ENCODE measurements at places on chromosomes 6 and 20.

GRCh38 chr6:149716181-149716963 lies 1.5 kb downstream of the LATS1 start:
- no peak for DNase-seq

GRCh38 chr6:109083657-109084056 lies 11.0 kb downstream of the SESN1 start:
- DNase-seq = no peak

DNA sequence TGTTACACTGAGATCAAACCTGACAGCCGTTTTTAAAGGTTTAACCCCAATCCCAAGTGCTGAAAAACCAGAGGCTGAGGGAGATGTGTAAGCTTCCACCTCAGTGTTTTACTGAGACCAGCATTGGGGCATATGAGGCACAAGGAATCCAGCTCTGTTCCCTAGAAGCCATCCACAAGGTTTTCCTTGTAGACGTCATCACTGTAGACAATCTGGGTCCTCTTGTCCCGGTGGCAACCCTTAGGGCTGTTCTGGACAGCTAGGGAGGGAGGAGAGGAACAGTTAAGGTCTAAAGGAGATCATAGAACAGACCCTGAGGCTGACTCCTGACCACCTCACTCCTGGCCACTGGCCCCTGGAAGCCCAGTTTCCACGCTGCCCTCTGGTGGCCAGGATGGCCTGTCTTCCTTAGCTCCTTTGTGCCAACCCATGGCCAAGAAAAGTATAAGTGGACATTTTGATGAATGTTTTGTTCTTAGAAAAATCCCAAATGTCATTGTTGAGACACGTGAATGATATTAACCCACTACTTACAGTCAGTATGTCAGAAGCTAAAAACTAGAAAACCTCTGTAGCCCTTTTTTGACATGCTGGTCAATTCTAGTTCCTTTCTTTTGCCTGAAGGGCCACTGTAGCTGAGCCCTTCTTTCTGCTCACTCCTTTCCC lies 6.4 kb downstream of the CFB start:
- peak; percentile 40 for DNase-seq

- DNase-seq = no peak
These were observed 3.7 kb downstream of the BIRC7 start for GRCh38 chr20:63239431-63239830.

DNA sequence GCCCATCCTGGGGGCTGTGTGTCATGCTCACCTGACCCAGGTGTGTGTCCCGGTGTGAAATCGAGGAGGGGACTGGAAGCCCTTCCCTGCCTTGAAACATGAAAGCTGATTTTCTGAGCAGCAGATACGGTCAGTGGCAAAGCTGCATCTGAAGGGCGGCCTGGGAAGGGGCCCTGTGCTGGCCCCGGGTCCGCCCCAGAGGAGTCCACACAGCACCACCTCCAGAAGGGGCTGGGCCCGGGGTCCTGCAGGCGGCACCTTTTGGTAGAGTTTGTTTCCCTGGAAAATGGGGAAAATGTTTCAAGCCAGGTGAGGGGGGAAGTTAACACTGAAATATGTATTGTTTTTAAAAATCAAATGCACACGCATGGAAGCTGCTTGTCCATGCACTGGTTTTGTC lies 20.8 kb downstream of the UCKL1 start:
- no peak for DNase-seq

DNA sequence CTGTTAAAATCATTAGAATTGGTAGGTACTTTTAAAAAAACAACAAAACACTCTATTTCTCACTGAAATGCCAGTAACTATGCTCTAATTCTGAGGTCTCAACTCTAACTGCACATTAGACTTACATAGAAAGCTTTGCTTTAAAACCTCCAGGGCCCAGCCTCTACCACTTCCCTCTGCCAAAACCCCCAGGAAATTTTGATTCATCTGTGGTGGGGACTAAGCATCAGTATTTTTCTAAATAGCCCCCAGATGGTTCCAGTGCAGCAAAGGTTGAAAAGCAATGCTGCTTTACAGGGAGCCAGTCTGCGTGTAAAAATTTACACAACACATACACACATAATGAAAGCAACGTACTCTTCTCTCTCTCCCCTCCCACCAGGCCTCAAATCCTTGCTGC lies 3.8 kb downstream of the TBC1D32 start:
- no peak for DNase-seq

DNA sequence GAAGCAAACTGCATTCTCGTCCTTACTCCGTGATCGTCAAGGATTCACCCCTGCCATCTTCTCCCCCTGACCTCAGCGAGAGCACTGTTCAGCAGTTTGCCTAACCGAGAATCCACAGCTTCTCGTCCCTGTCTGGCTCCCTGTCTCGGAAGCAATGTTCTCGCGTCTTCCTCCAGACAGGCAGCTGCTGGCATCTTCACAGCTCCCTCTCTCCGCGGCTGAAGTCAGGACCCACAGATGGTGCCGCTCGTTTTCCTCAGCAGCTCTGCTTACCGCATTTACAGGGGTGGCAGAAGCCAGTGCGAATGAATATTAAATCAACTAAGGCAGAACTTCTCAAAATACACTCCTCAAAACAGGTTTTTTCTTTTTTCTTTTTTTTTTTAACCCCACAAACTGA lies 18.9 kb upstream of the SLC22A2 start:
- DNase-seq = no peak

GRCh38 chr6:98094696-98095095 lies 739.7 kb upstream of the POU3F2 start:
- DNase-seq = no peak

DNA sequence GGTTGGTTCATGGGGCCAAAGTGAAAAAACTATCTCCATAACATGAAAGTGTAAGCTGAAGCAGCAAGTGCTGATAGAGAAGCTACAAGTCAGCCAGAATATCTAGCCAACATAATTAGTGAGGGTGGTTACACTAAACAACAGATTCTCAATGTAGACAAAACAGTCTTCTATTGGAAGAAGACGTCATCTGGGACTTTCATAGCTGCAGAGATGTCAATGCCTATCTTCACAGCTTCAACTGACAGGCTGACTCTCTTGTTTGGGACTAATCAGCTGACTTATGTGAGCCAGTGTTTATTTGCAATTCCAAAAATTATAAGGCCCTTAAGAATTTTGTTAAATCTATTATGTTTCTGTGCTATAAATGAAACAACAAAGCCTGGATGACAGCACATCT lies 63.2 kb downstream of the GMDS start:
- DNase-seq = no peak

GRCh38 chr6:95083506-95083905 lies 493.8 kb upstream of the MANEA start:
- DNase-seq = no peak

- DNase-seq = no peak
These were observed 17.6 kb downstream of the CD2AP start for GRCh38 chr6:47495207-47495606.

- DNase-seq = no peak
These were observed 183.5 kb upstream of the OLIG3 start for GRCh38 chr6:137677709-137678108.

- DNase-seq = peak; percentile 27
These were observed 1.3 kb upstream of the TAF4 start for GRCh38 chr20:62066983-62067433.

GRCh38 chr20:14759979-14760378 lies 422.6 kb upstream of the FLRT3 start:
- DNase-seq = no peak

DNA sequence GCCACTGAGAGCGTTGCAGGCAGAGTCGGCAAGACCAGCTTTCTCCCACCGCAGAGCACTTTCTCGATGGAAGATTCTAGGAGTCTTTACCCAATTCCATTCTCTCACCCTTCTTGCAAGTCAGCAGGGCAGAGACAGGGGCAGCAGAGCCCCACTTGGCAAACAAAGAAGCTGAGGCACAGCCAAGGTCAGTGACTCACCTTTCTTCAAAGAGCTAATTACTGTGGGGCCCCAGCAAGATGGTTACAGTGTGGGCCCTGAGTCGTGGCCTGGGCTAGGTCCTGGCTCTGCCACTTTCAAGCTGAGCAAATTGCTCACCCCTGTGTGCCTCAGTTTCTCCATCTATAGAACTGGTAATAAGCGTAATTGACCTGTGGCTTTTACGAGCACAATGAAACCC lies 277.0 kb downstream of the PREX1 start:
- DNase-seq = no peak

DNA sequence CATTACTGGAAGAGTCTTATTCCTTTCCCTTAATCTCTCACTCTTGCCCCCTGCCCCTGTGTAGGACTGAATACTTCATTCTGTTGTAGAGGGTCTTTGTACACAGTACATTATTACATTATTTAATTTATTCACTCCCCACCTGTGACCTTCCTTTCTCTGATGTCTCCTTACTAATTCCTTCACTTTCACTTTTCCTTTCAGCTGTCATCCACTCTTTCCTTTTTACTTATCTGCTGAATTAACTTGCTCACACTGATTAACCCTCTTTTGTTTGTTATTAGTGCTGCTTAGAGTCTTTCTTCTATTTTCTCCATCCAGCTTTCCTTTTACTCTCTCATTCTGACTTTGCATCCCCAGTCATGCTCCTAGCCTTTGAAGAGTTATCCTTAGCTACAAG lies 6.5 kb upstream of the PGBD1 start:
- no peak for DNase-seq

DNA sequence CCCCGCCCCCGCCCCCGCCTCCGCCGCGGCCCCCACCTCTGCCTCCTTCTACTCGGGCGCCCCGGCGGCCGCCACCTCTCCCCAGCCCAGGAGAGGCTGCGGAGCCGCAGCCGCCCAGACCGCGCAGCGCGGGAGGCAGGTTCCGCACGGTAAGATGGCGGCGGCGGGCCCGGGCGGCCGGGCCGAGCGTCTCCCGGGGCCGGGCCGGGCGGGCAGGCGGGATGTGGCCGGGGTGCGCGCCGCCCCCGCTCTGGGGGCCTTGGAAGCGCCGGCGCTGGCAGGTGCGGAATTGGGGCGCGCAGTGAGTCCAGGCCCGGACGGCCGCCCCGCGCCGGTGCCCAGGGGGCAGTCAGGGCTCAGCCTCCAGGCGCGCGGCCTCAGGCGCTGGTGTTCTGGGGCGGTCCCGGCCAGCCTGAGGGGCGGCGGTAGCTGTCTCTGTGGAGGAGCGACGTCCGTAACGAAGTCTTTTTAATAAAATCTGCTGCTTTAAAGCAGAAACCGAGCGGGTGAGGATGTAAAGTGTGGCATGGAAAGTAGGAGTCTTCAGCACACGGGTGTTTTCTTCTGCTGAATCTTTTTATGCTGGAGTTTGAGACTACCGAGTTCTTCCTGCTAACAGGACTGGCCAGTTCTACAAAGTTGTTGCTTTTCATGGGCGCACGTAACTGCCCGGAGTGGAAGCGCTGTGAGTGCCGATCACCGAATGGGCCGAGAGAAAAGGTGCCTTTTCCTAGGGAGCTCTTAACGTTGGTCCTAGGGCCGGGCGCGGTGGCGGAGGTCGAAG lies at the start of gene GID8:
GID8 (plus strand) TSS at position 43 of the 784 bp plus-strand sequence. CDS start 3,356 bp downstream, outside the sequence.
- no peak for DNase-seq

- no peak for DNase-seq
These were observed 5.3 kb downstream of the MMUT start for GRCh38 chr6:49457771-49458170.

- DNase-seq = no peak
These were observed 17.8 kb downstream of the AFG1L start for GRCh38 chr6:108312605-108313004.

GRCh38 chr6:85360794-85361642 lies 88.9 kb upstream of the NT5E start:
- DNase-seq = peak; percentile 93

DNA sequence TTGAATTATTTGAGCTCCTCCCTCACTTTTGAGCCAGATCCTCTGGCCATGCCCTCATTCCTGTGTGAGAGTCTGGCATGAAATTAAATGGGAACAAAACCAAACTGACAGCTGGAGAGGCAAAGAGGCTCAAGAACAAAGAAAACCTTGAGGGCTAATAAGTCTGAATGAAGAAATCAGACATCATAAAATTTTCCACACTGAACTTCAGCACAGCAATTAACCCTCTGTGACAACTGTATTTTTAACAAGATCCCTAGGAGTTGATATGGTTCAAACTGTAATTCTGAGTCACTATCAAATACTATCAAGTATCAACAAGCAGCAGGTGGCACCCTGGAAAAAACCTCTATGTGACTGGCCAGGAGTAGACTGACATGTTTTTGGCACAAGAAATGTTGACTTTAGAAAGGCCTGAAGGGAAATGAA lies 109.4 kb upstream of the EMILIN3 start:
- peak; percentile 82 for DNase-seq

- DNase-seq = no peak
These were observed 59.9 kb upstream of the BHLHE23 start for GRCh38 chr20:63066506-63067265.

DNA sequence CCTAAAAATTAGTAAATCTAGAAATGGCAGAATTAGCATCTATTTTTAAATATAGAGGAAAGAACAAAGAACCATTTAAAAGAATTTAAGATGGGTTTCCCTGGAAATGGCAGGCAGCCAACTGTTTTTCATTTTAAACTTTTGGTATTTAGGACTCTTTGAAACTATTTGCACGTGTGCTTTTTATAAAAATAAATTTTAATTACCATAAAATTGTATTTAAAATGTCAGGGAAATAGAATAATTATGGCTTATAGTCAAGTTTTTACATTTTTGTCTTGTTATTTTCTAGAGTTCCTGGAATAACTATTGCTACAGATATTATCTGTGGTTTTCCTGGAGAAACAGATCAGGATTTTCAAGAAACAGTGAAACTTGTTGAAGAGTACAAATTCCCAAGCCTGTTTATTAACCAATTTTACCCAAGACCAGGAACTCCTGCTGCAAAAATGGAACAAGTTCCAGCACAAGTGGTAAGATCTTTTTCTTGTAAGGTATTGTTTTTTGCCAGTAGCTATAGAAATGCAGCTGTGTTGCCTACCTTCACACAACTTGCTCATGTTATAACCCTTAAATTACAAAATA lies 528.7 kb upstream of the SOX4 start:
- DNase-seq = peak; percentile 62

DNA sequence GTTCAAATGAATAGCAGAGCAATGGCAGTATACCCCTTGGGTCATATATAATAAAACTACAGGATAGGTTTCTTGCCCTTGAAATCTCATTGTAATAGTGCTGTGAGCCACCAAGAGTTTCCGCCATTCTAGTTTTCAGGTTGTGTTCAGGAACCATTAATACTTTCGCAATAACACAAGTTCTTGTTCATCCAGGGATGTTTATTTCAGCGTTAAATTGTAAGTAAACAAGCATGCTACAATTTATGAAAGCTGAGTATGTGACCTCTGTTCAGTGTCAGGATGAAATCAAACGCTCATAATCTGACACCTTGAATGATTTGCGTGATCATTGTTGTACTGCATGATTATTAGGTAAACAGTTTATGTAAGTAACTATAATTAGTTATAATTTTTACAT lies 22.8 kb downstream of the ANKS1A start:
- no peak for DNase-seq

GRCh38 chr6:142518761-142519160 lies 217.0 kb downstream of the ADGRG6 start:
- DNase-seq = no peak

DNA sequence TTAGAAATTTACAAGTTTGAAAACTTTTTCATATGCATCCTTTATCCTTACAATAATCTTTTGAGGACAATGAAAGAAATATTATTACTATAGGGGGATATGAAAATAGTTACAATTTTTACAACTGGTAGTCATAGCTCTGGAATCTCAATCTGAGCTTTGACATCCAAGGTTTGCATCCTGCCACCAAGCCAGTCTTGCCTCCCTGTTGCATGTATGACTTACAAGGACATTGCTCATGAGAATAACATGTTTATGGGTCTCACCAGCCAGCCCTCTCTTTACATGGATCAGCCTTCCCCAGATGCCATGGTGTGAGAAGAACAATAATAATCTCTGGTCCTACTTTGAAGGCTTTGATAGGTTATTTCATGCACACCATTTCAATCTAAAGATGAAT lies 67.5 kb downstream of the THEMIS start:
- no peak for DNase-seq

- no peak for DNase-seq
These were observed 42.7 kb upstream of the TNFRSF21 start for GRCh38 chr6:47352194-47352920.

GRCh38 chr6:125804264-125804663 lies 13.5 kb downstream of the NCOA7 start:
- no peak for DNase-seq

Measured in foreskin melanocyte (primary cell).